ENCODE measurements at places on chromosomes 6 and 20. TPM values are rescaled to one million over a fixed set of nuclear protein-coding genes. Genes with fewer than 3 reads are reported as not detected.

DNA sequence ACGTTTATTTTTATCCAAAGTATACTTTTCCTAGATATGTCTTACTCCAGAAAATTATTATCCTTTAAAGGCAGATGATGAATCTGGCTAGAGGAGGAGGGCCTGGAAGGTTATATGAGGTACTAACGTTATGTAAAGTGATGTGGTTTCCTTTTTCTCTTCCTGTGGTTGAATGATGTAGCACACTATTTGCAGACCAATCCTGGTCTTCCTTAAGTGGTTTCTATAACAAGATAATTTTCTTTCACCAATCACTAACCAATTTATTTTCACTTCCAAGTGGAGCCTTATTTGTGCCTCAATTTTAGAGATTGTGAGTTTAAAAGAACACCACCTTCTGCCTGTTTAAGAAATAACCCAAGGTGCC, 154.6 kb upstream of the SOX4 start:
- no peak for DNase-seq

- DNase-seq: no peak
Observed at GRCh38 chr6:12132351-12133222, 120.5 kb downstream of the HIVEP1 start.

DNA sequence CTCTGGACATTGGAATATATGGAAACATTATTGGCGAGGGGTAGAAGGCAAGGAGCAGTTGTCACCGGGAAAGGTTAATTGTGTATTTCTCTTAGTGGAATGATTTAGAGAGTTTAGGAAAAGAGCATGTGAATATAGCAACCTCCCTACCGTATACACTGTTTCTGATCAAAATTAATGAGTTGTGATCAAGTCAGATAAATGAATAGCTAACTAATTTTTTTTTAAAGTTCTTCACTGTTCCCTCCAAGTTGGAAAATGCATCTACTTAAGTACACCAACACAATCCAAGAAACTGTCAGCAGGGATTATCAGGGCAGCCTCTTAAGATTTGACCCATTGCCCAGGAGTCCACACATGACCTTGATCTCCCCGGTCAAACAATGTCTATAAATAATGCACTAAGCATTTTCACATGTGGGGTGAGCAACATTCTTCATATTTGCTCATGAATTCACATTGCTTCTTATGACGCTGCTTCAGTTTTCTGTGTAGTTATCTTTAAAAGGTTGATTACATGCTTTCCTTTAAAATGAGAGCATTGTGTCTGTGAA, 680.8 kb upstream of the NRSN1 start:
- no peak for DNase-seq

The XKR7 gene
- polyA plus RNA-seq: 0.36 TPM

The FAM209B gene
- 0.37 TPM for polyA plus RNA-seq

- no peak for DNase-seq
Observed at GRCh38 chr6:3805448-3806123, 43.6 kb upstream of the FAM50B start.

DNA sequence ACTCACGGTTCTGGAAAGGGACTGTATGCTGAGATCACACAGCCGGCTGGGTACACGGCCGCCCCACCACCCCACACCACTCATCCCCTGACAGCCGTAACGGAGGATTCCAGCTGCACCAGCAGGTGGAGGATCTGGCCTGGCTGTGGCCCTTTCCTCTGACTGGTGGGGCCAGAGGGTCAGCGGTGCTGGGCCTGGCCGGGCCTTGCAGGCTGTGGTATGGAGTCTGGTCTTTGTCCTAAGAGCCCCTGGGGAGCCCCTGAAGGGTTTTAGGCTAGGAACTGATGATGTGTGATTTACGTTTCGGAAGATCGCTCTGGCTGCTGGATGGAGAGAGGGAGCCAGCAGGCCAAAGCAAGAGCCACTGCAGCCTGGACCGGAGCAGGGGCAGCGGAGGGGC, 26.6 kb downstream of the NOL4L start:
- no peak for DNase-seq

GRCh38 chr20:54083459-54083858, 13.1 kb upstream of the BCAS1 start:
- no peak for DNase-seq

The RHAG gene
- polyA plus RNA-seq: 2.2 TPM

DNA sequence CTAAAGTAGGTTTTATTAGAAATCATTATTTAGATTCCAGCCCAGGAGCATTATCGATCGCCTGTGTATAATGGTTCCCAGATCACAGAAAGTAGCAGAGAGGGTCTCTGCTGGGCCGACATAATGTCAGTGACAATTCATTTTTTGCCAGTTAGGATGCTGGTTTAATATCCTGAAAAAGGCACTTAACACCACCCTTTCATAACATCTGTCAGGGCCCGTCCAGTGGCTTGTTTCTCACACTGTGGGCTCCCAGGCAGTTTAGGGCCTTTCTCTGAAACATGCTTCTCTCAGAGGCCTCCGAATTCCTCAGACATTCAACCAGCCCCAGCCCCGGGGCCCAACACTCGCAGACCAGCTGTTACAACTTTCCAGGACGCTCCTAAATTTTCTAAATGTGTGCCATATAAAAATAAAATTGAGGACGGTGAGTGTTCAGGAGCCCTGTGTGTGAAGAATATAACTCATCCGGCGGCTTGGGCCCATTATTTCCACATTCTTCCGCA, 108.6 kb upstream of the EYA4 start:
- no peak for DNase-seq

The LY6G6C gene
- polyA plus RNA-seq: not detected

- no peak for DNase-seq
Observed at GRCh38 chr6:89372506-89372901, 20.0 kb upstream of the UBE2J1 start.

The DCDC2 gene
- polyA plus RNA-seq: 96.5 TPM

The CARMIL1 gene
- polyA plus RNA-seq: 120 TPM

The GABRR1 gene
- 0.95 TPM for polyA plus RNA-seq

- no peak for DNase-seq
Observed at GRCh38 chr20:43766385-43766784, 39.6 kb upstream of the GTSF1L start.

DNA sequence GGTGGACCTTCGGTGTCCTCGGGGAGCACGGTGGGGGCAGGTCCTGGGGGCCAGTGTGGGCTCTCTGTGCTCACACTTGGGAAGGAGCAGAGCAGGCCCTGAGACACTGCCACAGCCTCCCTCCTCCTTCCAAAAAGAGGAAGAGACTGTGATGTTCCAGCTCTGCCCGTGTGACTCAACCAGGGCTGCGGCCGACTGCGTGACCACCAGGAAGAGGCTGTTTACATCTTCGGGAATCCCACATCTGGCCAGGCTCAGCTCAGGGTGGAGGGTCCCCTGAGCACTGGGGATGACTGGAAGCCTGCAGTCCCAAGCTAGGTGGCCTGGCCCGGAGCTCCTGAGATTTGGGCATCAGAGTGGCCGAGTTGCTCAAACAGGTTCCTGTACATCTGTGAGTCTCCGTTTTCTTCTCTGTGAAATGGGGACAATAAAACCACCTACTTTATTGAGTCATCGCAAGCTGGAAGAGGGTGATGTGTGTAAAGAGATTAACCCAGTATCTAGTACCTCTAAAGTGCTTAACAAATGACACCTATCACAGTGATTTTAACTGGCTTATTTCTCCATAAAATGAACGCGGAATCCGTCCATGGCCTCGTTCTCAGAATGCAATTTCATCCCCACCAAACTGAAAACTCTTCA, 242.1 kb downstream of the DLL1 start:
- DNase-seq: no peak

The FNDC1 gene
- polyA plus RNA-seq: 8.8 TPM

- peak; percentile 19 for DNase-seq
Observed at GRCh38 chr20:4875578-4876067, 125.7 kb downstream of the SLC23A2 start.

The GNAS-AS1 gene
- polyA plus RNA-seq: 1.1 TPM

DNA sequence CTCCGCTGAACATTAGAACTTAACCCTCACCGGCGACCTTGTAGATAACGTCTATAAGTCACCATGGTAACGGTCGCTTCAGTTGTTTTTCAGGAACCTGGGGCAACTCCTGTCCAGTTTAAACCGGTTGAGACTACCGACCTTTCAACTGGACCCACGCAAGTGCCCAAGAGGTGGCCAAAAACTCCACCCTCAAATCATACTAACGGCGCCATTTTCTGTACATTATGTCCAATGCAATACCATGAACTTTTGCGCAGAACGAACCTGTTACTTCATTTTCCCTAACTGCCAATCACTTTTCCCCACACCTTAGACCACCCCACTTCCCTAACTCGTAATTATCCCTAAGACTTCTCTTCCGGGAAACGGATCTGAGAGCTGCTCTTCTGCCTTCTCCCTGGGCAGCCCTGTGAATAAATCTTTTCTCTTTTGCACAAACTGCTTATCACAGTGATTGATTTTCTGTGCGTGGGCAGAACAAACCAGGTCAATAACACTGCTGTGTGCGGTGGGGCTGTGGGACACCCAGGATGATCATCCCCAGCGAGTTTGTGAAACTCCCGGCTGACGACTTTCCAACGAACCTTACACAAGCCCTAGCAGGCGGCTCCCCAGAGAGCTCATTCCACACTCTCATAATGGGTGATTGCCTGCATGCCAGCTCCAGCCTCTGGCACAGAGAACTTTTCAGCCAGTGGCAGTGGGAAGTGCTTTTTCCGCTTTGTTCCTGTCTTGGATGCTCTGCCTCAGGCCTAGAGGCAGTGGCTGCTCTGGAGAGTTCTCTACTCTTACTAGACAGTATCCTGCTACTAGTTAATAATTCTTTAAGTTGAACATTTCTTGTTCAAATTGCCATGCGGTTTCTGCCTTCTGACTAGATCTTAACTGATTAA, 28.6 kb downstream of the GPX5 start:
- DNase-seq: no peak

GRCh38 chr20:4961746-4962145, 39.6 kb downstream of the SLC23A2 start:
- no peak for DNase-seq

DNA sequence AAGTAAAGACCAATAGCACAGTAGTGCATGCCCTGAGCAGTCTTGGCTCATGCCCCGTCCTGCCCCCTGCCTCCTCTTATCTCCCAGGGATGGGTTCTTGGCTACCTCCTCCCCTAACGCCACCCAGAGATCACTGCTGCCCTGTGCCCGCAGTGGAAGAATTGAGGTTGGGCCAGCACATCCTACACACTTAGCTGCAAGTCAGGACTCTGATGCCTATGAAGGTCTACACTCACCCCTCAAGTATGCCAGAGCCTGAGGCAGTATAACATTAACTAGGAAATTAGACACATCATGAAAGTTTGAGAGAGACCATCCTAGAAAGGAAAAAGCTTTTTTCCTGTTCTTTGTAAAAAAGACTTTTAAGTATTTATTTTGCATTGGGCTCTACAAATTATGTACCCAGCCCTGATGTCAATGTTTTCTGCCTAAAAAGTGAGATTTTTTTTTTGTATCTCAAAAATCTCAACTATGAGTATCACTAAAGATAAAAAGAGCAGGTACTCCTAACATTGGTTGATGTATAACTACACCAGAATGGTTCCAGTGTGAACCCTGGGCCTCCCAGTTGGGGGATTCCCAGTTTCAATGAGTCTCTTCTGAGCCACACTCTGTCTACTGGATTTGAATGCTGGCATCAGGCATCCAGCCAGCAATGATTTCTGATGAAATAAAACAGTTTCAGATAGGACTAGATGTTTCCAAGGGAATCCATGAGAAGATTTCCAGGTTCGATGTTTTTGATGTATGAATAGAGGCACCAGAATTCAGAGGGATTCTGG, 115.4 kb downstream of the ISM1 start:
- no peak for DNase-seq

DNA sequence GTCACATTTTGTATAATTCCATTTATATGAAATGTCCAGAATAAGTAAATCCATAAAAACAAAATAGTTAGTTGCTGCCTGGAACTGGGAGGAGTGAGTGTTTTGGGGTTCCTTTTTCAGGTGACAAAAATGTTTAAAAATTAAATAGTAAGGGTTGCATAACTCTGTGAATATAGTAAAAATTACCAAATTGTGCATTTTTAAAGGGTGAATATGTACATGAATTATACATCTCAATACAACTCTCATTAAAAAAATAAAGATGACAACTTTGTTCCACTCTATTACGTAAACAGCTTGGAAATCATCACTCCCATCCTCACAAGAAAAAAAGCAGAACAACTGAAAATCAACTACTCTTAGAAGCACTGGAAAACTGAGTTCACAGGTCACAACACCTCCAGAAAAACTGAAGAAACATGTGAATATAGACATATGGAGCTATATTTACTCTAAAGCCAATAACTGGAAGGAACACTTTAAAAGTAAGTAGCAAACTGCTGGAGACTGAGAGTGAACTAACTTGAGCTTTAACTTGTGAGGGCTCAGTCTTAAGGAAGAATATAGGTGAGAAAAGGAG, 40.0 kb downstream of the RANBP9 start:
- no peak for DNase-seq

DNA sequence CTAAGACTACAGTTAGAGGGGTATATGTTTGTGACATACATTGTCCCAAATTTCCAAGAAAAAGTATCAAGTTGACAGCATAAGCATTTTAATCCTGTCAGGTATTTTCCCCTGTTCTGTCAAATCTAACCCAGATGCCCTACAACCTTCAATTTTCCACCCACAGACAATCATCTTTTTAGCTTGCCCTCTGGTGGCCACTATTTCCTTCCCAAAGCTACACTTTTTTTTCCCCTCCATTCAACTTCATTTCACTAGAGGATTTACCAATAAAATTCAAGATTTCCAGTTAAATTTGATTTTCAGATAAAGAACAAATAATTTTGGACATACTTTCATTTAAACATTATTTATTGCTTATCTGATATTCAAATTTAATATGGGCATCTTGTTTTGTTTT, 286.6 kb downstream of the TENT5A start:
- DNase-seq: no peak

- DNase-seq: no peak
Observed at GRCh38 chr6:130432838-130433237, 67.0 kb downstream of the TMEM200A start.

DNA sequence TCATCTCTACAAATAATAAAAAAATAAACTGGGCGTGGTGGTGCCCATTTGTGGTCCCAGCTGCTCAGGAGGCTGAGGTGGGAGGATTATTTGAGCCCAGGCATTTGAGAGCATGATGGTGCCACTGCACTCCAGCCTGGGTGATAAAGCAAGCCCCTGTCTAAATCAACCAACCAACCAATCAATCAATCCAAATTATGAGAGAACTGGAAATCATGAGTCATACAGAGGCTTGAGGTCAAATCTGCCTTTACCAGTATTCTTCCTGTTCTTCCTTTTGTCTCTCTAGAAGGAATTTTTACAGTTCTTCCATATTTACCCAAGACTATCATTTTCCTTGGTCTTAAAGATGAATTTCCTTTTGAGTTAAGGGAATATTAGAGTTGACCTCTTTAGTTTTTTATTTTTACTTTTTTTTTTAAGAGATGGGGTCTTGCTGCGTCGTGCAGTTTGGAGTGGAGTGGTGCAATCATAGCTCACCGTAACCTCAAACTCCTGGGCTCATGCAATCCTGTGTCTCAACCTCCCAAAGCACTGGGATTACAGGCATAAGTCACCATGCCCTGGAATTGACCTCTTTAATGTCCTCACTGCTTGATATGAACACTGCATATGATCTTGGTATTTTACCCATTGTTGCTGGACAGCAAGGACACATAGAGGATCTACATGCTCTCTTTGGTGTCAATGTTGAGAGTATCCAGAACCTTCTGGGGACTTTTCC, 44.1 kb upstream of the TXNDC5 start:
- DNase-seq: no peak

The CFAP206 gene
- 3.5 TPM for polyA plus RNA-seq

The GLP1R gene
- polyA plus RNA-seq: 0.62 TPM

- no peak for DNase-seq
Observed at GRCh38 chr6:105855433-105855832, 230.7 kb upstream of the PRDM1 start.

- no peak for DNase-seq
Observed at GRCh38 chr6:32655203-32655710, 11.2 kb downstream of the HLA-DQB1 start.

GRCh38 chr20:19889011-19889953, 127.9 kb upstream of the NAA20 start:
- DNase-seq: no peak
